ENCODE measurements at places on chromosomes 3 and 15.

- no peak for DNase-seq
Measured at GRCh38 chr3:35200056-35200455, 439.3 kb upstream of the ARPP21 start.

- DNase-seq, result no peak
Measured at GRCh38 chr3:197749315-197749600, 425 bp upstream of the FYTTD1 start.

DNA sequence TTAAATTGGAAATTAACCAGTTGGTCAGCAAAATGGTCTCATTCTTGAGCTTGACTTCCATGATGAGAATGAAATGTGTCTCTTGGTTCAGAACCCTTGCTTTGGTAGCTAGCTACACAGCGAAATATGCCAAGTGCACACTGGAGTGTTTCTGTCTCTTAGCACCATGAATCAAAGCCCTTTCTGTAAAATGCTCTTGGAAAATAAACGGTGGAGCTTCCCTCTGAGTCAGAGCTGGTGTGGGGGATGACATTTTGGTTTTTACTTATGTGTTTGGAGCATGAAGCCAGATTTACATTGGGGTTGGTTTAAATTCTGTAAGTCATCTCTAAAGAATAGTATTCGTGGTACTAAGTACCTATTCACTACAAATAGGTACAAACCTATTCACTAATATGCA, 85.1 kb upstream of the NANOGP8 start:
- no peak for DNase-seq

DNA sequence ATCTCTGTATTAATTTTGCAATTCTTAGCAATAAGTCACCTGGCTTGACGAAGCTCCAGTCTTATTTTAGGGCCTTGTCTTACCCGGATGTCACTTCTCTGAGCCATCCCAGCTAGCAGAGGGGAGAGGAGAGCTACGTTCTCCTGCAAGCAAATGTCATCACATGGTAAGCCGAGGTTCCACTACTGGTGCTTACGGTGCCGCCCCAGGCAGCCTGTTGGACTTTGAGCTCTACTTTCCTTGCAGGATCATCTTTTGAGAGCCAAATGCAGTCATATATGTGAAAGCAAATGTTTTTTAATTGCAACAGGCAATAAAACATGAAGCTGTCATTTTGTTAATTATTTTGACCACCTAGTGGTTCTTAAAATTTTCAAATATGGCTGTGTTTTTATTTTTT, 140.9 kb downstream of the FAM43A start:
- no peak for DNase-seq

DNA sequence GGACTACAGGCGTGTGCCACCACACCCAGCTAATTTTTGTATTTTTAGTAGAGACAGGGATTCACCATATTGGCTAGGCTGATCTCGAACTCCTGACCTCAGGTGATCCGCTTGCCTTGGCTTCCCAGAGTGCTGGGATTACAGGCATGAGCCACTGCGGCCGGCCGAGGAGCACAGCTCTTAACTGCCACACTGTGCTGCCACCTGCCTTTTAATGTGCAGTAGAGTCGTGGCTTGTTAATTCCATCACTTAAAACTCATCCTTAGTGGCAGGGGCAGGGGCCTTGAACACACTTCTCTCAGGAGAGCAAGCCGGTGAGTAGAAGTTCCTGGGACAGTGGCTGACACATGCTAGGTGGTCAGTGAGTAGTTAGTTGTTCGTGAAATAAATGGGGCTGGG, 12.5 kb downstream of the ABCF3 start:
- no peak for DNase-seq

DNA sequence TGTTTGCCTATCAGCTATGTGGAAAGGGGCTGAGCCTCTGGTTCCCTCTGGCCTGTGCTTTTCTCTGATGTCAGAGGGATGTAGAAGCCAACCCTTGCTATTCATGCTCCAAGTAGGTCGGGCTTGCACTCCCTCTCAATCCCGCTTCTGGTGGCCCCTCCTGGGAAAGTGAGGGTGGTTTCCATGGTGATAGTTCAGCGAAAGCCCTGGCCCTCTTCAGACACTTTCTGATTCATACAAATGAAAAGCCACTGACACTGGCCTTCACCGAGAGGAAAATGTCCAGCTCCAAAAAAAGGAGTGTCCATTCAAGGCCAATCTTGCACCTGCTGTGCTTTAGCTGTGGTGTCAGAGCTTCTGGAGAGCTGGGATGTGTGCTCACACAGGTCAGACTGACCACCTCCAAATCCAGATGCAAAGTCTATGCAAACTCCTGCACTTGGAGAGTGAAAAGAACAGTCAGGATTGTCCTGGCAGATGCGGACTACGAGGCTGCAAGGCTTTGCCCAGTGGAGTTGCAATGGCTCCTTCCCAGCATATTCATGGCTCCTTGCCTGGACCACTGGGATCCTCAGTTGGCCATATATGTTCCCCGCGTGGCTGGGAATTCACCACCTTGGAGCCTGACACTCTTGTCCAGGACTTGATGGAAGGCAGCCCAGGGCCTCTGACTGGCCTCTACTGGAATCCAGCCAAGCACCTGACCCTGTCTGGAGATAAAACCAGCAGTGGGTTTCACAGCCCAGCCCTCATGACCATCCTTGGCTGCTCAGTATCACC, 96.6 kb downstream of the CEMIP start:
- DNase-seq, result no peak
